Activated T-helper 1 cell treated with Interleukin-2 at 50 U/mL for 16 hours (primary cell): ENCODE measurements at places on chromosomes 13 and 19.

DNA sequence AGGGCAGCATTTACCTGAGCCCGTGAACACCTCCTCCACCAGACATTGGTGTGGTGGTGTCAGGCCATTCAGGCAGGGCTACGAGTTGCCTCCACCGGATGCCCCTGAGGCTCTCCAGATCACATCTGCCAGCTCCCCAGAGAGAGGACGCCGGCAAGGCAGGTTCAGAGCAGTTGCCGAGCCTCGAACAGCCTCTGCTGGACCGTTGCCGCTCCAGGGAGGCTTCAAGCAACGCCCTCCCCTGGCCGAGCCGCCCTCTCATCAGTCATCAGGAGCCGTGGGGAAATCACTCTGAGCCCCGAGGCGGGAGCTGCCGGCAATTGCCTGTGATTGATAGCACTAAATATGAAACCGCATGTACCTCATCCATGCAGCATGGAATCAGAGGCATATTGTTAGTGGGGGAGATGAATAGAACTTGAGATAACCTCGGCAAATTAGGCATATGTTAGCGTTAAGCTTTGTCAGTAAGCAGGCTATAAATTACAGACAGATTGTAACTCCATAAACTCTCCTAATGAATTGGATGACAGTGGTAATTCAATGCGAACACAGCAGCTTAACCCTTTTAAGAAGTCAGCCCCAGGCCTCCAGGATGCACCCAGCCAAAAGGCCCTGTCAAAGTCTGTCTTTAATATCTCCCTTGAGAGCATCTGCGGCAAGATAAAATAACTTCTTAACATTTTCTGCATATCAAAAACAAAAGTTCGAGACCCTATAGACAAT is 29.8 kb upstream of the SPACA7 start:
- DNase-seq, result no peak

GRCh38 chr13:40231311-40231710 is 435.1 kb downstream of the FOXO1 start:
- DNase-seq, result no peak

DNA sequence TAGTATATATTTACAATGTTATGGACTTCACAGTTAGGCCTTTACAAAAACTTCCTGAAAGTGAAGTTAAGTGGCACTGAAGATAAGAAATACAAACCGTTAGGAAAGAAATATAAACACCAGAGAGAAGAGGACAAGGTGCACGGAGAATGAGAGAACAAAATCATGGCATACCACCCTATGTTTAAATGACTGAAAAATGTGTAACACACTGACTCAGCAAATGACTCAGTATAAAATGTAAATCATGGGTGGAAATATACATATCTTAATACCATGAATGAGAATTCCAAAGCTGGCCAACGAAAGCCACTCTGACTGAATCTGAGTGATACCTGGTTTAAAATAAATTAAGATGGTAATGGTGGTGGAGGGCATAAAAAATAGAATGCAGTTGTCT is 260.8 kb downstream of the DNAJC15 start:
- DNase-seq, result no peak

DNA sequence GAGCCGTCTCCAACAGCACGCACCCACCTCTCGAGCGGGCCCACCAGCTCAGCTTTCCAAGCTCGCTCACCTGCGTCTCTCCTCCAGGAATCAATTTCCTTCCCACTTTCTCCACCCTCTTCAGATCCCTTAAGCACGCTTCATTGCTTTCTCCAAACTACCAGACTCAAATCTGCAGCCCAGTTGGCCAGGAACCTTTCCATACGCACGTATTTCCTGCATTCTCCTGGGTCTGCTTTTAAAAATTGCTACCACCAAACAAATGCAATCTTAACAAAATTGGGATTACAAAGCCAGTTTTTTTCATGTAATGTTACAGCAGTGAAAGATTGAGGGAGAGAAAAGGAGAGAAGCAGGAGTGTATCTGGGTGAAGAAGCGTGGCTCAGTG is 1.5 kb downstream of the ENOX1 start:
- DNase-seq, result no peak

DNA sequence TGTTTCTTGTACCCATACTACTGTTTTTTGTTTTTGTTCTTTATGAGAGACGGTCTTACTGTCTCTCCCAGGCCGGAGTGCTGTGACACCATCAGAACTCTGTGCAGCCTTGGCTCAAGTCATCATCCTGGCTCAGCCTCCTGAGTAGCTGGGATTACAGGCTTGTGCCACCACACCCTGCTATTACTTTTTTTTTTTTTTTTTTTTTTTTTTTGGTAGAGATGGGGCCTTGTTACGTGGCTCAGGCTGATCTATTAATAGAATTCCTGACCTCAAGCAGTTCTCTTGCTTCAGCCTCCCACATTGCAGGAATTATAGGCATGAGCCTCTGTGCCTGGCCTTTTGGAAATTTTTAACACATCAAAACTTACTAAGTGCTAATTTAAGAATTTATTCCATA is 2.9 kb upstream of the ZNF304 start:
- no peak for DNase-seq

GRCh38 chr19:22945560-22945959 is 57.4 kb downstream of the ZNF728 start:
- no peak for DNase-seq
